ENCODE measurements at places on chromosomes 5 and 9.

- peak; percentile 13 for DNase-seq
Measured at GRCh38 chr9:37902796-37903646, 906 bp downstream of the SLC25A51 start.

- no peak for DNase-seq
Measured at GRCh38 chr5:78787783-78788182, 139.2 kb upstream of the LHFPL2 start.

GRCh38 chr9:138111607-138112006 lies 234.0 kb downstream of the CACNA1B start:
- DNase-seq, result no peak

GRCh38 chr9:112654282-112654681 lies 63.6 kb downstream of the INIP start:
- DNase-seq, result no peak

DNA sequence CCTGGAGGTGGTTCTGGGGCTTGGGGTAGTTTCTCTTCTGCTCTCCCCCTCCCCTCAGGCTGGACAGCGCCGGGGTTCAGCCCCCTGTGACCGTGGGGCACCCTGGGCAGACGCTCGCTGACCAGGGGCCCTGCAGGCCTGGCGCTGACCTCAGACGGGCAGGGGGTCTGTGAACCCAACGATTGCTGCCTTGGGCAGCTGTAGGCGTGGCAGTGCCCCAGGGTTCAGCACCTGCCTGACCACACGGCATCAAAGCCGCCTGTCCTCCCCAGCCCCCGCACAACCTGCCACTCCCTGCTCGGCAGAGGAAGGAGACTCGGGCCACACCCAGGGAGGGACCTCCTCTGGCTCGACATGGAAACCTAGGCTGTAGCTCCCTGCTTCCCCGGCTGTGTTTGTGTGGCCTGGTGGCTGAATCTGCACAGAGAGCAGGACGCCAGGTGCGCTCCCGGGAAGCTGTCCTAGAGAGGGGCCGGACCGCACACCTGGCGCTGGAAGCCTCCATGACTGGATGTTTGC lies 12.2 kb downstream of the LCN12 start:
- DNase-seq, result no peak

DNA sequence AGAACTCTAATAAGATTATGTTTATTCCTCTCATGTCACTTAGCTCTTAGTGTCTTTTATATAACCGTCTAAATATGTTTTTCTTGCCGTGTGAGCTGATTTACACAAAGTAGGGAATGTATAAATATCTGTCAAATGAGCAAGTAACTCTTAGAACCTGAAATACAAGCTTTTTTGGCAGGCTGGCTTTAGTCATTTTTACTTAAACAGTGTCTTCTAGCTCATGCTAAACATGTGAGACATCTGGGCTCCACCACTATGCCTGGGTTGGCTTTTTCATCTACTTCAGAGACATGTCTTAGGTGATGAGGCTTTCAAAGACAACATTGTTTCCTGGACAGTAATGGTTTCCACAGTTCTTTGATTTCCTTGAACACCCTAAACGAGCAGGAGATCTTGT lies 137.2 kb upstream of the ZNF608 start:
- DNase-seq, result no peak

DNA sequence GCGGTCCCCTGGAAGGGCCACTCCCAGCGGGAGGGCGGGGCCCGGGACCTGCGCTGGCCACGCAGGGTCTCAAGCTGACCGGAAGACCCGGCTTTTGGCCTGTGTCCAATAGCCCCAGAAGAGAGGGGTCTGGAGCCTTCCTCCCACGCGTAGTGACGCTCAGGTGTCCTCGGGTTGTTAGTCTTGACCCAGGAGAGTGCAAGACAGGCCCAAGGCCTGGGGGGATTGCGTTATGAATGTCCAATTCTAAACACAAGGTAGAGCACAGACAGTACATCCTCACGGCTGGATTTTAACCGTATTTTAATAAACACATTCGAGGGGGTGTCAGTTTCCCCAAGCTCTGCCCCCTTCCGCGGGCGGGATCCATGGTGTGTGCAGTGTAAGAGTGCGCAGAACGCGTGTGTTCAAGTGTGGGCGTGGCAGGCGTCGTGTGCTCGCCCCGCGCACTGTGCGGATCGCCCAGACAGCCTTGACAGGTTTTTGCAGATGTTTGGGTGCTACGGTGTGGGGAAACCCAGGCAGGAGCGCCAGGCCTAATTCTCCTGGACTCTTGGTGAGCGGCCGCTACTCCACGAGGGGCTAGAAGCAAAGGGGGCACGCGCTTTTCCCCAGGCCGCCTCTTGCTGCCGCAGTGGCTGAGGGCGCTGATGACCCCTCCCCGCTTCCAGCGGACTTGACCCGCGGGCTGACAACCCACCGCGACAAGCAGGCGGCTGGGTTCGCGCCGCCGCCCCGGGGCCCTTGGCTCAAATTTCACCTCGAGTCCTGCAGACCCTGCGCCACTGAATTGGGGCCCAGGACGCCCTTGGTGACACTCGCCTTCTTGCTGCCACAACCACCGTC lies 6.1 kb upstream of the DMRT3 start:
- DNase-seq, result no peak

All from NCI-H1694 treated with DMSO at 0.1 percent for 48 hours (cell line).